NCI-H146 (cell line): ENCODE measurements at places on chromosomes 6 and 20.

DNA sequence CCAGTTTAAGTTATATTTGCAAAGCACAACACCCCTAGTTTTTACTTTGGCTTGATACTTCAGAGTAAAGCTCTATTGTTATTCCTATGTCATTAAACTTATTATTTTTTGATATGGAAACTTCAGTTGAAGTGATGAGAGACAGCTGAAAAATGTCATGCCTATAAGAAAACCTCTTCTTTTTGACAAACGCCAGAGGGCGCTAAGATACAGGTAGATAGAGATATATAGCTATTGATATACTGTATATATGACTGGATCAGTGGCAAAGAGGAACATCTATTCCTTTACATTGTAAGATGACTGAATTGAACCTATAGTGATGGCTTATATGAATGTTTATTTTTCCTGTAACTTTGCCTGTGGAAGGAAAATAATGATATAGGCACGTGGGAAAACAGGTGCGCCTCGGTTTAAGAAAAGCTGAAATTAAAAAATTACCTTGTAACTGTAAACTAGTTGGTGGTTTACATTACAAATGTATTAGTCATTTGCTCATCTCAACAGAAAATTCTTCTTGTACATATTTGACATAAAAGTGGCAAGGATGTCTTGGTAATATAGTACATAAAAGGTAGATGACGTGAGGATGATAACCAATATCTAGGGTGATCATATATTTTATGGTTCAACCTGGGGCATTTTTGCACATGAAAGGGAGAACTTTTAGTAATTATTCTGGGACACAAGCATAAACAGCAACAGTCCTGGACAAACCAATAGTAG, 74.1 kb downstream of the LAMA4 start:
- peak; percentile 93 for DNase-seq

DNA sequence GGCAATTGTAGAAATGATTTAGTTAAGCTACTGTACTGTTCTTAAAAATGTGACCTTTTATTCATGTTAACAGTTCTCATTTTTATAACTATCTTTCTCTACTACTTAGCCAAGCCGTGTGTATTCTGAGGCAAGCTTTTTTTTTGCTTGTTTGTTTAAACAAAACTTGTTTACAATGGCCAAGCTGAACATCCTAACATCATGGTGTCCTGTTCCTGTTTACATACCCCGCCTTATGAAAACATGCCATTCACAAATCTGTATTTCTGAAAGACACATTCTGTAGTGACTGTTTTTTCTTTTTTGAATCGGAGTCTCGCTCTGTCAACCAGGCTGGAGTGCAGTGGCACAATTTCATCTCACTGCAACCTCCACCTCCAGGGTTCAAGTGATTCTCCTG, 140.9 kb downstream of the NCOA3 start:
- DNase-seq = no peak

- no peak for DNase-seq
These were observed 5.5 kb upstream of the TFAP2D start for GRCh38 chr6:50707652-50708300.

DNA sequence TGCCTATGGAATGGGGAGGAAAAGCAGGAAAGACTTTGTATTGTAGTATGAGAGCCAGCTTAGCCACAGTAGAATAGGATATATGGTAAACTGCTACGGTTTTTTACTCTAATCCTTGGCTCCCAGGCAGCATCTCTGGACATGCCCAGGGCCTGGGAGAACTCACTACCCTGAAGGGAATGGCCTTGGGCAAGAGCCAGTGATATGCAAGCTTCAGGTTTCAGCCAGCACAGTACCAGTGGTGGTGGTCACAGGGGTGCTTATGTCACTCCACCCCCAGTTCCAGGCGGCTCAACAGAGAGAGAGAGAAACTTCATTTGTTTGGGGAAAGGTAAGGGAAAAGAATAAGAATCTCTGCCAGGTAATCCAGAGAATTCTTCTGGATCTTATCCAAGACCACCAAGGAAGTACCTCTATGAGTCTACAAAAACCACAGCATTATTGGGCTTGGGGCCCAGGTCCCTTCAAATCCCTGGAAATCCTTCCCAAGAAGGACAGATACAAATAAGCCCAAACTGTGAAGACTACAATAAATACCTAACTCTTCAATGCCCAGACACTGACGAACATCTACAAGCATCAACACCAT, 121.2 kb downstream of the THBS2 start:
- no peak for DNase-seq

GRCh38 chr6:11043961-11044711, at the start of gene ELOVL2:
ELOVL2 (minus strand) TSS chr6:11044305; CDS start chr6:11044230, 75 bp downstream.
- peak; percentile 76 for DNase-seq

DNA sequence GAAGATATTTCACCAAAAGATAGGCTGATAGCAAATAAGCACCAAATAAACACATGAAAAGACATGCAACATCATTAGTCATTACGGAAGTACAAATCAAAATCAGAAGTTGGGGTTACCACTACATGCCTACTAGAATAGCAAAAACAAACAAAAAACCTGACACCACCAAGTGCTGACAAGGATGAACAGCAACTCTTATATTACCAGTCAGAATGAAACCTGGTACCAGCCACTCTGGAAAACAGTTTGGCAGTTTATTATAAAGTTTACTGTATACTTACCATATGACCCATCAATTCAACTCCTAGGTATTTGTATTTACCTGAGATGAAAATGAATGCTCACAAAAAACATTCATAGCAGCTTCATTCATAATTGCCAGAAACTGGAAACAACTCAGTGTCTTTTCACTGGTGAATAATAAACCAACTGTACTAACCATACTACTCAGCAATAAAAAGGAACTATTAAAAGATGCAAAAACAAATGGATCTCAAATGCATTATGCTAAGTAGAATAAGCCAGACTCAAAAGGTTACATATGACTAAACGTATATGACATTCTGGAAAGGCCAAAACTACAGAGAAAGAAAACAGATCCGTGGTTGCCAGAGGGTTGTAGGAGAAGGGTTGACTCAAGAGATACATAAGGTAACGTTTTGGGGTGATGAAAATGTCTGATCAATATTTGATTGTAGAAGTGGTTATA, 33.0 kb downstream of the NUP153 start:
- no peak for DNase-seq

DNA sequence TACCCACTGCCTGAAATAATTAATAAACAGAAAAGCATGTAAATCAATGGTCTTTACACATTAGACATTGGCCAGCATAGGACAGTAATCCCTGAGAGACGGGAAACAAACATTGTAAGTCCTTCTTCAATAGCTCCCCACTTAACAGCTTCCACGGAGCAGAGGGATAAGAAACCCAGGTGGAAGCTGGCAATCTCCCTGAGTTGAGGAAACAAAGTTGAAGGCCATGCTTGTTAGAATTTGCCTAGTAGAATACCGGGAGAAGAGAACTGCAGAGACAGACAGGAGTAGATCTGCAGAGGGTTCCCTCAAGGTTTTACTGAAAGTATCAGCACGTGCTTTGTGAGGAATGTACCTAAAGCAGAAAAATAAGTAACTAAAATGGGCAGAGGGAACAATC, 33.9 kb downstream of the REV3L start:
- DNase-seq = no peak

DNA sequence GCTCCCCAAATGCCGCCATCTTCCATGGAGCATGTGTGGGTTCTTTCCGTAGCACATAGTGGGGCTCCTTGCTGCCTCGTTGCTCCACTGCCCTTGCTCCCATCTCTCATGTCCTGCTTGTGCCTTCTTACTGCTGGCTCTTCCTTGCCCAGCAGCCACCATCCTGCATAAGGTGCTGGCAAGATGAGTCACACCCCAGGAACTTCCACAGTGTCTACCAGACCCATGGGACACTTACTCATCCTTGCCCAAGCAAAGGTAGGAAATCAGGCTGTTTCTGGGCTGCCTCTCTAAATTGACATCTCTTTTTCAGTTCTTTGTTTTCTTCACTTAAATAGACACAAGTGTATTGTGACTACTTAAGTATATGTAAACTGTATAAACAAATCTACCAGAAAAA, 39.4 kb upstream of the RGS17 start:
- no peak for DNase-seq

DNA sequence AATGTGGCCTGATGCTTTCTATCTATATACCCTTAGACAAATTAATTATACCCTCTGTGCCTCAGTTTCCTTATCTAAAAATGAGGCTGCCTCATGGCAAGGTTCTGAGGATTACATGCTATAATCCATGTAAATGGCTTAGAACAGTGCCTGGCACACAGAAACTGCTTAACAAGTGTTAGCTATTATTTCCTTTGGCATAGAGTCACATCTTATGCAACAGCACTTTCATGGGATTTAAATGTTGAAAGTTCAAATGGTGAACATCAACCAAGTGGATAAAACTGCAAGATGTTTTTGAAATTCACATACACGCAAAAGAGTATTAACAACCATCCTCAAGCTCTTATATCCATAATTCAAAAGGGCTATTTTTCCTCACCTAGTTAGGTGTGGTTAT, 202.8 kb upstream of the JAG1 start:
- DNase-seq = no peak

- no peak for DNase-seq
These were observed 12.8 kb downstream of the PCIF1 start for GRCh38 chr20:45947110-45947866.

- no peak for DNase-seq
These were observed 5.3 kb downstream of the C6orf15 start for GRCh38 chr6:31107052-31107451.

- DNase-seq = no peak
These were observed 41.1 kb downstream of the HS3ST5 start for GRCh38 chr6:114301596-114302219.

DNA sequence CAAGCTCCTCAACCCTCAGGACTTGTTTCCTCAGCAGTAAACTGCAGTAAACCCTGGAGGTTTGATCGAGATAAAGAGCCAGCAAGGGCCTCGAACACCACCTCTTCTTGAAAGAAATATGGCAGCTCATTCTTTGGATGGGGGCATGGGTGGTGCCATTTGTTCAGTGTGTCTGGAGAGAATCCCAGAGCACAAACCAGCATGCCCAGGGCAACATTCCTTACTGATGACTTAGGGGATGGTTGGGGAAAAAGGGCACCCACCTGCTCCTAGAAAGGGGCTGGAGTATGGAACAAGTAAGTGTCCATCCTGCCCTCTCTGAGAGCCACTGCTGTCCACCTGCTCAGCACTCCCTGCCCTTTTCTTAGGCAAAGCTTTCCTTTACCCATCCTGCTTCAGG, 31.3 kb upstream of the ZFAND3 start:
- no peak for DNase-seq

DNA sequence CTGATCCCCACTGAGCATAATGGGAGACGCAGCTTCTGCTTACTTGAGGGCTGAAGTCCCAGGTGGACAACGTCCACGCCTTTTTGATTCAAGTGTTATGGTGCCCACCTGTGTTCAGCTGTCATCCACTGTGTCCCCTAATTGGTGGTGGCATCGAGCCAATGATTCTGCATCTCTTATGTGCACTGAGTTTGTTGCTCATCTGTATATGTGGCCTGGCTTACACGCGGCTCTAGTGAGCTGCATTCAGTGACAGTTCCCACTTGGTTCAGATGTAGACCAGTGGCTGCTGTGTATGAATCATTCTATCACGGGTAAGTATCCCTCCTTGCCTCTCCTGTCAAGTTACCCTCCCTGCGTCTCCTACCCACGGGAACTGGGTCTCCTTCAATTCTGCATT, 131.2 kb upstream of the CLDN20 start:
- DNase-seq = peak; percentile 75

- DNase-seq = no peak
These were observed 645.8 kb upstream of the ARID1B start for GRCh38 chr6:156131221-156131903.

- no peak for DNase-seq
These were observed 65.5 kb downstream of the NRN1 start for GRCh38 chr6:5941188-5941587.

- DNase-seq = no peak
These were observed 5.9 kb upstream of the TCEA2 start for GRCh38 chr20:64056889-64057627.

GRCh38 chr6:94597487-94597886, 979.8 kb upstream of the MANEA start:
- no peak for DNase-seq

DNA sequence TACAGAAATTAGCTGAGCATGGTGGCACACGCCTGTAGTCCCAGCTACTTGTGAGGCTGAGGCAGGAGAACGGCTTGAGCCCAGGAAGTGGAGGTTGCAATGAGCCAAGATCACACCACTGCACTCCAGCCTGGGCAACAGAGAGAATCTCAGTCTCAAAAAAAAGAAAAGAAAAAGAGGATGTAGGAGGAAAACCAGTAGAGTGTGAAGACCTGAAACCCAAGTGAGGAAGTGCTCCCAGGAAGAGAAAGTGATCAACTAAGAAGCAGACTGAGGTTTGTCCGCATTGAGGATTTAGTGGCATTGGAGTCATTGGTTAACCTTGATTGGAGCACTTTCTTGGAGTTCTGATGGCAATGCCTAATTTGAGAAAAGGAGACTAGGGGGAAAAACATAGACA, 20.6 kb upstream of the TASP1 start:
- no peak for DNase-seq

GRCh38 chr6:5752391-5752680, 254.4 kb downstream of the NRN1 start:
- DNase-seq = peak; percentile 22

DNA sequence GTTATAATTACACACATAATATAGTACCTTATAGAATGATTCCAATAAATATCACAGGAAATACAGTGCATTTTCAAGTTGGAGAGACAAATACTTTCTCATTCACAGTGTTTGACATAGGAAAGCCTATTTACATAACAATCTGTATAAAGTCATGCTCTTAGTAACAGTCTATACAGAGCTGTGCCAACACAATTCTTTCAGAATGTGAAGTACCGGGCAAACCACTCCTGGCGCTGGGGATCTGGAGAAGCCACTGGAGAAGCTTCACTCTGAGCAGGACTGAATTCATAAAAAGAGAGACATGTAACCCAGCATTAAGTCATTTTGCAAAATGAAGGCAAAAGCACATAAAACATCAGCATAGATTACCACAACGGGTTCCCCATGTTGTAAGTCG, 24.9 kb upstream of the MCM9 start:
- DNase-seq = no peak
